ENCODE measurements at places on chromosomes 4 and X.

- peak; percentile 75 for DNase-seq
These were observed 9.5 kb downstream of the RGS12 start for GRCh38 chr4:3302173-3302785.

- DNase-seq: peak; percentile 45
These were observed 32.3 kb upstream of the IRF2 start for GRCh38 chr4:184506527-184507121.

DNA sequence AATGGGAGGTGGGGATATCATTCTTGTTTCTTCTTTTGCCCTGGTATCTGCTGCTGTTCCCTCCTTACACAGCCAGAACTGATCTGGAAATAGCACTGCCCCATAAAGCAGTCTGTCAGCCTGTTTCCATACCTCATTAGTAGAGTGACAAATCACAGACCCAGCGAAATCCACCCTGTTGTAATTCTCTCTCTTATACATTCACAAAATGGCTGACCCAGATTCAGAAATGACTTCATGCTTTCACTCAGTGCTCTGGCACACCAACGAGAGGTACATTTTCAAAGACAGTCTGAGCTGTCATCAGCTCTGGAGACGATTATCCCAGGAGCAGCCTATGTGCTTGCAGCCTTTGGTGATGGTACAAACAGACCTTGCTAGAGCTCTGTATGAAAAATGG, 164.6 kb downstream of the AFF2 start:
- DNase-seq: no peak

DNA sequence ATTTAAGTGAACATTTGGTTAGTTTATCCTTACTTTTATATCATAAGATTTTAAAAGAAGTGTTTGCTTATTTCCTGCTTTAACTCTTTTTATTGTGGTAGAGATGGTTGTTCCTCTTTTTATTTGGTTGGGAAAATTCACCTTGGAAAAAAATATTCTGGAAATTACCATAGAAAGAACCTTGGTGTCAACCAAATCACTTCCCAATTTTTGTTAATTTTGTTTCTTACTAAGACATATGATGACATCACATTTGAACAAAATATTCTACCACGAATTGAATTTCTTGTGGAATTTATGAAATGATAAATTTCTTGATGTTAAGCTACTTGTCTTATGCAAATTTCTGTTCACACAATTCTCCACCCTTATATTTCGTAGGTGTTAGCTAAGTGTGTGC, 33.7 kb downstream of the LAMTOR3 start:
- DNase-seq: no peak

GRCh38 chr4:164772076-164772475, 18.1 kb downstream of the SMIM31 start:
- DNase-seq: no peak

- peak; percentile 22 for DNase-seq
These were observed 45.8 kb downstream of the BCORL1 start for GRCh38 chrX:130028196-130028595.

DNA sequence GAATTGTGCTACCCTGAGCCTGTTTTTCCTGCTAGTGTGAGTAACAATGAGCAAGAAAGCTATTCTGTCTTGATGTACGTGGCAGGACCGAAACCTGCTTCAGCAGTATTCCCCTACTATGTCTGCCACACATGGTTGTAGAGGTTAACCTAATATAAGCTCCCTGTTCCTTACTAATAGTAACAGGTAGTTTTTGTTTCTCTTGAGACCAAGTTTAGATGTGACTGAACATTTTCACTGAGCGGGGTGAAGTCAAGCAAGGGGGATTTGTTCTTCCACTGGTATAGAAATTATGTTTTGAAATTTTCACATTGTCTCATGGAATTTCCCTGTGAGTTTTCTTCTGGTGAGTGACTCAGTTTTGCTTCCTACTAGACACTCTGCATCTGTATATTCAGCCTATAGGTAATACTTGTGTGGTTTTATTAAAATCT, 37.3 kb downstream of the RRAGB start:
- DNase-seq: no peak

- no peak for DNase-seq
These were observed 17.2 kb upstream of the SMIM14 start for GRCh38 chr4:39655876-39656275.

DNA sequence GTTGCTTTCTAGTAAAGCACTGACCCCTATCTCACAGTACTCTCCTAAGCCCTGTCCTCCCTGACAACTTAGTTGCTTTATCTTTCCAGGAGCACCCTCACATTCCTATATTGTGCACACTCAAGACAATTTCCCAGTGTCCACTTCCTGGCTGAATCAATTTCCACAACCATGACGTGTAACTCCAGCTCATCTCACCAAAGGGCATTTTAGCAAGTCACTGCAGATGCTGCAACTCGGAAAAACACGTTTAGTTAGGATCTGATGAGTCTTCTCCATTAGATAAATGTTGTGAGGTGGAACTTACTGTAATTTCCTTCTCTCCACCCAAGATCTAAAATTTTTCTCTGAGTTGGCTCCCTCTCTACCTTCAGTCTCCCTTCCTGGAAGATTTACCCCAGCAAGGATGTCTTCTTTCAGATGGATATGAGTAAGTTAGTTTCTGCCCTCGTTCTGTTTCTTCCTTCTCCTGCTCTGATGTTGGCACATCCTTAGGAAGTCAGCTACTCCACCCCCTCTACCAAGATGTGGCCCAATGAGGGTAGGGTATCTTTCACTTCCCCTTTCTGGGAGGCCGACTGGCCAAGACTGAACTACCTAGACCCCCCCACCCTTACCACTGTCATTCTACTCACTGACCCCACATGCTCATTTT, 28.8 kb upstream of the IL13RA1 start:
- no peak for DNase-seq

DNA sequence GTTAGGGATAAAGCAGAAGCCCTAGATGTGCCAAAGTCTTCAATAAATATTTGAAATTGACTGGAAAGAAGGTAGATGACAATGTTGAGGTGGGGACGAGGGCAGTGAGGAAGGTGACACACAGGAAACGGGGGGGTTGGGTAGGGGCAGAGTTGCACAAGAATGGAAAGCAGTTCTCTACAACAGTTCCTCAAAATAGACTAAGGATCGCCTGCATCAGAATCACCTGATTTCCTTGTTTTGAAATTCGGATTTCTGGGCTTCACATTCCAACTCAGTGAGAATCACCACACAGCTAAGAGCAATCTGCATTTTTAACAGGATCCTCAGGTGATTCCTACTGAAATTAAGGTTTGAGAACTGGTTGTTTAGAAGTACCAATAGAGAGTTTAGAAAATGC, 70.6 kb downstream of the ARFIP1 start:
- DNase-seq: peak; percentile 87

GRCh38 chr4:177511611-177512010, 69.4 kb upstream of the AGA start:
- DNase-seq: no peak

- DNase-seq: peak; percentile 20
These were observed 13.1 kb upstream of the AMTN start for GRCh38 chr4:70505151-70505748.

- no peak for DNase-seq
These were observed 6.4 kb downstream of the ACE2 start for GRCh38 chrX:15594371-15594770.

- DNase-seq: peak; percentile 4
These were observed 46.6 kb upstream of the HS6ST2 start for GRCh38 chrX:133005042-133005441.

GRCh38 chrX:154002215-154002719, 17.4 kb downstream of the IRAK1 start:
- peak; percentile 74 for DNase-seq

- no peak for DNase-seq
These were observed 426.4 kb upstream of the RPS6KA3 start for GRCh38 chrX:20693078-20693477.

GRCh38 chr4:54282837-54283236, 53.7 kb downstream of the PDGFRA start:
- DNase-seq: no peak

DNA sequence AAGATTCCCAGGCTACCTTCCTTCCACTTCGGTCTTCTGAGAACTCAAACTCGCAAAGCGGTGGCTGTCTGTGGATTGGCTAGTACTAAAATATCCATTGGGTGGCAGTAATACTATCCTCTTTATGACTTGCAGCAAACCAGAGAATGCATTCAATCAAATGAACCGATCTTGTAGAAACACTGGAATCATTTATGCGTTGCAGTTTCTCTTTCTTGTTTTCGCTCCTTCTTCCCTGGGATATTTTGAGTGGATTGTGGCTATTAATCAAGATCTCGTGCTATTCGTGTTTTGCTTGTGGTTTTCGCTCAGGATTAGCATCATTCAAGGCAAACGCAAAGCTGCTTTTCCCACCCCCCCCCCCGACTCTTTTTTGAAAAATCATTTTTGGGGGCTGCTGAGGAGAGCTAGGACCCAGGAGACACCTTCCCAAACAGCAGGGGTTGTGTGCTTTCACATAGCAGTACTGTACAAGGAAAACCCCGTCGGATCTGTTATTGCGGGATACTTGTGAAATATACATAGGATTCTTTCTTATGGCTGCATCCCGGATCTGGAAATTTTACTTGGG, at the start of gene IL1RAPL1:
Gene IL1RAPL1 (plus strand): TSS at position 466 of the 571 bp plus-strand sequence.
- no peak for DNase-seq

DNA sequence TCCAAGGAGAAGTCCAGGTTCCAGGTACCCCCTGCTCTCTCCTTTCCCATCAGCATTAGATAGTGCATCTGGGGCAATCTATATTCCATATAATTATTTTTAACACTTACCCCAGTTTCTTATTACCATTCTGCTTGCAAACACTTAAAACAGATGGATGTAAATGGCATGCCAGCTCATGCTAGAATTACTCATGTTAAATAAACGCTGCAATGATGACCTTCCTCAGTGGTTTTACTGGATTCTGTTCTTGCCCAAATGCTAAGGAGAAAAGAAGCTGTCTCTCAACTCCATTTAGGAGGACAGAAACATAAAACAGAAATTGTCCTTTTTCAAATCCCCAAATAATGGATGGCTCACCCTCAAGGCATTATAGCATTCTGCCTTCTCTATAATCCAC, 161.1 kb downstream of the NLGN4X start:
- DNase-seq: no peak

DNA sequence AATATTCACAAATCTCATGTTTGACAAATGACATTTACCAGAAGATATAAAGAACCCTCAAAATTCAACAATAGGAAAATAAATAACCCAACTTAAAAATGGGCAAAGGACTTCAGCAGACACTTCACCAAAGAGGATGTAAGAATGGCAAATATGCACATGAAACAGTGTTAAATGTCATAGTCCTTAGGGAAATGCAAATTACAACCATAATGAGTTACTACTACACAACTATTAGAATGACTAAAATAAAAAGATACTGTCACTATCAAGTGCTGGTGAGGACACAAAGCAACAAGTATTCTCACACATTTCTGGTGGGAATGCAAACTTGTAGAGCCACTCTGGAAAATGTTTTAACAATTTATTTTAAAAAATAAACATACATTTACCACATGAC, 40.8 kb upstream of the NR0B1 start:
- no peak for DNase-seq

DNA sequence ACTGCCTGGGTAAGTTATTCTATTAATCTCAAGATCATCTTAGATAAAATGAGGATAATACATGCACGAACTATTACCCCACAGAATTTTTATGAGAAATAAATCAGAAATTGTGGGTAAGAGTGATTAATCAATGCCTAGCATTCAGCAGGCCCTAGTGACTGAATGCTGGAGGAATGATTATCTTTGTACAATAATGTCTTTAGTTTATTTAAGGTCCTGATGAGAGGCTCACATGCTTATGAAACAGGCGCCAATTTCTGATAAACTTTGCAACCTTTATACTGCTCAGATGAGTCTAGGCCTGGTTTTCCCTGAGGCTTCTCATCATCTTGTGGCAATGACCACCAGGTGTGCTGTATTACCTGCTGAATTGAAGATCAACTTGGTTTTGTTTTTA, 27.8 kb upstream of the BMP2K start:
- DNase-seq: no peak

DNA sequence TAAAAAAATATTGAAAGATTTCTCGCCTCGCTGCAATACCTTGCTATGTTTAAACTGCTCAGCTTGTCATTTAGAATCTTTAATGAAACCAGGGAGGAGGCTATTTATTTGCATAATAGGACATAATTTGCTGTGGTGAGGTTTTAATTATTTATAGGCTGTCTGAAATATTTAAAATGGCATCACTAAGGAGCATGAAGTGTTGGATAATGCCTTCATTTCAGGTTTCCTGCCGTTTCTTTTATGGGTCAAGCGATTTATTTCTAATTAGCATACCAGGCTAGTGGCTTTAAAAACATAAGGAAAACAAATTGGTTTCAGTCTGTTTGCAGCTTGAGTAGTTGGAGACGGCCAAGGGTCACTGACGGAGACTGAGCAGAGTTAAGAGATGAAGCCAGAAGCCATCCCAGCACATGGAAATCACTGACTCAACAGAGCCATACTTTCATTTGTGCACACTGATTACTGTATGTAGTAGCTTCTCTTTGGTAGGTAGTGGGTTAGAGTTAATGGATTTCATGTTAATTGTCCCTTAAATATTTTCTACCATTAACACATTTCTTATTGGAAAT, 1962.4 kb upstream of the TENM3 start:
- no peak for DNase-seq

DNA sequence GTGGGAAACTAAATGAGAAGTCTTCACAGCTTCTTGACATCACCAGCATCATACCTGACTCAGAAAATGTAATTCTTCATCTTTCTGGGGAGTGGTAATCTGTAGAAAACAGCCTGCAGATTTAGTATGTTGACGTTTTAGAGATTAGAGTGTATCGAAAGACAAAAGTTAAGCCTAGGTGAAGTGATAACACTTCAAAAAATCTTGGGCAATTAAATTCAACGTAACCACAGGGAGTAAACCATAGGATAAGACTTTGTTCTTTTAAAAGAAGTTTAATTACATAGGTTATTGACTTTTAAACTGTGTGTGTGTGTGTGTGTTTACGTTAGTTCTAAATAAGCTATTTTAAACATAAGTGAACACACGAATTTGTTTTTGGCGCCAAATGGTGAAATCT, 1.8 kb upstream of the CXCL5 start:
- no peak for DNase-seq

GRCh38 chr4:183201331-183201730, 102.3 kb downstream of the WWC2 start:
- DNase-seq: no peak

GRCh38 chr4:180456928-180457327, 1786.3 kb upstream of the TENM3 start:
- no peak for DNase-seq

- DNase-seq: no peak
These were observed 87.4 kb downstream of the ZXDA start for GRCh38 chrX:57822818-57823217.

DNA sequence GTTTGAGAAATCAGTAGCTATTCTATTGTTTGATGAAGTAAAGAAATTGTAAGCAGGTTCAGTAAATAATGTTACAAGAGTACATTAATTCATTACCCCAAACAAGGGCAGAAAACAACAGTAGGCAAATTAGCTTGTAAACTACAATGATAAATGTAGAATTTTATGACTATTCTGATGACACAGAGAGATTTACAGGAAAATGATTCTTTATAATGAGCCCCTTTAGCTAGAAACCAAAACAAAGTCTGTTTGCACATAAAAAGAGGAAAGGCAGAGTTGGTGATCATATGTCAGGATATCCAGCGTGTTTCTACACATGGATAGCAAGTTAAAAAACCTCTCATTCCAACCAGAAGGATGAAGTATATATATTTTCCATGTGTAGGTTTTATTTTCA, 204.8 kb downstream of the CFAP299 start:
- DNase-seq: no peak

- DNase-seq: peak; percentile 41
These were observed 774 bp downstream of the FAM193A start for GRCh38 chr4:2537011-2537830.

Data from hematopoietic multipotent progenitor cell (in vitro differentiated cells).